ENCODE measurements at places on chromosomes 12 and 14. TPM values are rescaled to one million over a fixed set of nuclear protein-coding genes. Genes with fewer than 3 reads are reported as not detected.

TPH2 gene
- total RNA-seq, result not detected

ARMH4 gene
- total RNA-seq, result 0.27 TPM

CD69 gene
- total RNA-seq, result 1,130 TPM

CMKLR1 gene
- 1.1 TPM for total RNA-seq

SRGAP1 gene
- not detected for total RNA-seq

All from CD4-positive, CD25-positive, alpha-beta regulatory T cell (primary cell).